ENCODE measurements at places on chromosomes 6 and 20. TPM values are rescaled to one million over a fixed set of nuclear protein-coding genes. Genes with fewer than 3 reads are reported as not detected.

GRCh38 chr6:164246082-164246481 is 831.6 kb downstream of the QKI start:
- H3K27me3 ChIP-seq, result no peaks in the 10 kb centered on the region
- H3K4me3 ChIP-seq, result no peak overlapping the region
- H3K36me3 ChIP-seq, result no peaks in the 10 kb centered on the region
- H3K27ac ChIP-seq, result no peak overlapping the region
- H3K4me1 ChIP-seq, result no peaks in the 10 kb centered on the region

DNA sequence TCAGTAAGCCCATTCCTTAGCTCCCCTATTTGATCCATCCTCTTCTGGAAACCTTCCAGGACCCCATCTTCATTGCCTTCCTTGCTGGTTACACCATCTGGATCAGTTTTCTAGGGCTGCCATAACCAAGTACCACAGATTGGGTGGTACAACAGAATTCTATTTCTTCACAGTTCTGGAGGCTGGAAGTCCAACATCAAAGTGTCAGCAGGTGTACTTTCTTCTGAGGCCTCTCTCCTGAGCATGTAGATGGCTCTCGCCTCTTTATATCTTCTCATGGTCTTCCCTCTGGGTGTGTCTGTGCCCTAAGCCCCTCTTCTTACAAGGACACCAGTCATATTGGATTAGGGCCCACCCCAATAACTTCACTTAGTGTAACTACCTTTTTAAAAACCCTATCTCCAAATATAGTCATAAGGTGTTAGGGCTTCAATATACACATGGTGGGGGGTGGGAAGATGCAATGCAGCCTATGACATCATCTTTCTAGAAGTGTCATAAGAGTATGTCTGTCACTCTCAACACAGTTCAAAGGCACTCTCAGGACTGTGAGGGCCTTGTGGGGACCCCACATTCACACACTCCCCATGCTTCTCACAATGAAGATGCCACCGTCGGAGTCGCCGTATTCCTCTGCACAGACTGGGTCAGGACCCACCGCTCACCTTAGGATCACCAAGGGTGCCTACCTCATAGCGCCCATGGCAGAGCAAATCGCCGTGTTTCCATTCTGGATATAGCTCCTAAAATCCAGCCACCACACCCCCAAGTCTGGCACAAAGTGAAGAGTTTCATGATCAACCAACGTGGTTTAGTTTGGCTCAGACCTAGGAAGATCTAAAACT is 12.2 kb upstream of the PRND start:
- DNase-seq, result no peak
- H3K4me3 ChIP-seq, result no peak overlapping the region
- H3K27ac ChIP-seq, result no peak overlapping the region
- H3K36me3 ChIP-seq, result no peaks in the 10 kb centered on the region

DNA sequence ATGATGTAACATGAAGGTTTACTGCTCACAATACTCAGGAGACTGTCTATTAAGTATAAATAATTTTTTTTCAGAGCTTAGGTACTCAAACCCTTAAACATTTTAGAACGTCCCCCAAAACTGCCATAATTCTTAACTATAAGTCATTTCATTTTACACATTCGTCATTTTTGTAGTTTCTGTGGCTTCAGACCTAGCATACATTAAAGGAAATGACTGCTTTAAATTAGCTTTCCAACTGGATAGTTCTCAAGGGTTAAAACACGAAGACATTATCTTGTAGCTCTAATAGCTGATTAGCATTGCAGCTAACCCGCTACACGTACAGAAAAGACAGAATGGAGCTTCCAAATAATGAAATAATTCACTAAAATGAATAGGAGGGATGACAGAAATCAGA is 24.9 kb upstream of the PLN start:
- H3K4me1 ChIP-seq, result no peaks in the 10 kb centered on the region
- no peaks in the 10 kb centered on the region for H3K27me3 ChIP-seq
- H3K36me3 ChIP-seq, result no peaks in the 10 kb centered on the region
- no peak overlapping the region for H3K4me3 ChIP-seq
- no peak overlapping the region for H3K27ac ChIP-seq
- DNase-seq, result no peak

DNA sequence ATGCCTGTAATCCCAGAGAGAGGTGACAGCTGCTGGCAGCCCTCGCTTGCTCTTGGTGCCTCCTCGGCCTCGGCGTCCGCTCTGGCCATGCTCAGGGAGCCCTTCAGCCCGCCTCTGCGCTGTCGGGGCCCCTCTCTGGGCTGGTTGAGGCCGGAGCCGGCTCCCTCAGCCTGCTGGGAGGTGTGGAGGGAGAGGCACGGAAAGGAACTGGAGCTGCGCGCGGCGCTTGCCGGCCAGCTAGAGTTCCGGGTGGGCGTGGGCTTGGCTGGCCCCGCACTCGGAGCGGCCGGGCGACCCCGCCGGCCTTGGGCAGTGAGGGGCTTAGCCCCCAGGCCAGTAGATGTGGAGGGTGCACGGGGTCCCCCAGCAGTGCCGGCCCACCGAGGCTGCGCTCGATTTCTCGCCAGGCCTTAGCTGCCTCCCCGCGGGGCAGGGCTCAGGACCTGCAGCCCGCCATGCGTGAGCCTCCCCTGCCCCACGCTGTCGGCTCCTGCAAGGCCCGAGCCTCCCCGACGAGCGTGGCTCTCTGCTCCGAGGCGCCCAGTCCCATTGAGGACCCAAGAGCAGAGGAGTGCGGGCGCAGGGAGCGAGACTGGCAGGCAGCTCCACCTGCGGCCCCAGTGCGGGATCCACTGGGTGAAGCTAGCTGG is 34.6 kb downstream of the C6orf52 start:
- no peak overlapping the region for H3K4me3 ChIP-seq
- H3K27ac ChIP-seq, result no peak overlapping the region
- H3K4me1 ChIP-seq, result no peaks in the 10 kb centered on the region
- H3K36me3 ChIP-seq, result no peaks in the 10 kb centered on the region
- DNase-seq, result no peak

Gene TRAPPC3L
- not detected for total RNA-seq

Gene RNF182
- 20.7 TPM for total RNA-seq

Data from A673 (cell line).